SK-N-MC (cell line): ENCODE measurements at places on chromosomes 5 and 9.

DNA sequence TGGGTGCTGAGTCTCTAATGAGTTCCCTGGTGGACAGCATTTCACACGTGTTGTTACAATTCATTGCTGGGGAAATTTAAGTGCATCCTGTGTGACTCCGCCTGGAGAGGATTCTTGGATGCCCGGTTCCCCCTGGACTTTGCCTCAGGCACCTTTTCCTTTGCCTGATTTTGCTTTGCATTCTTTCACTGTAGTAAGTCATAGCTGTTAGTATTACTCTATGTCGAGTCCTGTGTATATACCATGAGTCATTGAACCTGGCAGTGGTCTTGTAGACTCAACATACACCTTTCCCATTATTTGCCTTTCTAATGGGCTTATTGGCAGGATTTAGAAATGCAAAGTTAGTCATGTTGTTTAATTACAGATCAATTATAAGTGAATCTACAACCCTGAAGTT, 81.9 kb upstream of the DHFR start:
- no peak for DNase-seq

- no peak for DNase-seq
These were observed 370.6 kb downstream of the NTRK2 start for GRCh38 chr9:85040146-85040545.

DNA sequence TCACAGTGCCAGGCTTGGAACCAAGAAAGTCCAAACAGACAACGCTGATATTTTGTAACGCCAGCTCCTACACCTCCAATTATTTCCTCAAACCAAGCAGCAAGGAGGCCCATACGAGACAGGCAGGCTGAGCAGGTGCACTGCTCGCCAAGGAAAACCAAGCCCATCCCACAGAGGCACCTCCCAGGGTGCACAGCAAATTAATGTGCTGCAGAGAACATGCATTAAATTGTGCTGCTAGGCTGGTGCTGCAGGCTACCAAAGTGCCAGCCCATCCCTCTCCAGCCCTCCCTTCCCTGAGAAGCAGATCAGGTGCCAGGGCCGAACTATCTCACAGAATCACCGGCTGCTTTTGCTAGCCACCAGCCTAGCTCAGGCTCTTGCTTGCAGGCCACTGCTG, 137.8 kb downstream of the PAX5 start:
- no peak for DNase-seq

GRCh38 chr9:87195306-87195705, 248.0 kb upstream of the GAS1 start:
- no peak for DNase-seq

DNA sequence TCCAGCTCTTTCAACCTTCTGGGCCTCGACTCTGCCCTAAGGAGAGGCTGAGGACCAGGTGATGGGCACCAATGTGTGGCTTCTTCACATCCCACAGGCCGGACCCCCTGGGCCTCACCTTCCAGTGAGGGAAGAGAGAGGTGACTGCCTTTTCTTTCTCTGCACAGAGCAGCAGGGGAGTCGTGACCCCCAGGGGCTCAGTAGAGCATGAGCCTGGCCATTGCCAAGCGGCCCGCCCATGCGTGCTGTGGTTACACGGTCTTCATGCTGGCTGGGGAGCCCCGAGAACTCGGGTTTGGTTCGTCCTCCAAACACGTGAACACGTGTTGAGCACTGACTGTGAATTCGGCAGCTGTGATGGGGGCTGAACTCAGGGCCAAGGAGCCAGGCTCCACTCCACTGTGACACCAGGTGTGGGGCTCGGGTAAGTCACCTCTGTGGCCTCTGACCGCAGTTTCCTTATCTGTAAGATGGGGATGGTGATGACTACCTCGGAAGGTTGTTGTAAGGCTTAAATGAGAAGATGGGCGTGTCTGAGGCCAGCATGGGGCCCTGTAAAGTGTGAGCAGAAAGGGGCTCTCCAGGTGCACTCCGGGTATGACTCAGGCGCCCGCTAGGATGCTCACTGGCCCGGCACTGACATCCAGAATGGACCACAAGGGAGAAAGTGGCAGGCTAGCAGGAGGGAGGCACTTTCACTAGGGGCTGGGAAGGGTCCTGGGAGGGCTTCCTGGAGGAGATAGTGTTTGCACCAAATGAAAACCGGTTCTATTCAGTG, 13.4 kb upstream of the GRHPR start:
- DNase-seq: no peak

GRCh38 chr5:5658226-5658625, 235.7 kb downstream of the ICE1 start:
- DNase-seq: no peak

- DNase-seq: no peak
These were observed 155.8 kb downstream of the TSSK1B start for GRCh38 chr5:113278976-113279375.

DNA sequence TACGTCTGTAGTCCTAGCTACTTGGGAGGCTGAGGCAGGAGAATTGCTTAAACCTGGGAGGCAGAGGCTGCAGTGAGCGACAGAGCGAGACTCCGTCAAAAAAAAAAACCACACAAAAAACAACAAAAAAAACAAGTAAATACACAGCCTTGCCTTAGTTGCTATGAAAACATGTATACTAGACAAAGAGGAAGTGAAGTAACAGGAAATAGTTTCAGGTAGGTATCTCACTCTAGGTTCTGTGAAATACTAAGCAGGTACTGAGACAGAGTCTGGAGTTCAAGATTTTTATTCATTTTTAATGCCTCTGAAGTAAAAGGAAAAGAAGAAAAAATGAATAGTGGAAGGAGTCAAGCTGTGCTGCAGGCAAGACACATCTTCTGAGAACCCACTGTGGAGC, 687.9 kb upstream of the RGMB start:
- no peak for DNase-seq

DNA sequence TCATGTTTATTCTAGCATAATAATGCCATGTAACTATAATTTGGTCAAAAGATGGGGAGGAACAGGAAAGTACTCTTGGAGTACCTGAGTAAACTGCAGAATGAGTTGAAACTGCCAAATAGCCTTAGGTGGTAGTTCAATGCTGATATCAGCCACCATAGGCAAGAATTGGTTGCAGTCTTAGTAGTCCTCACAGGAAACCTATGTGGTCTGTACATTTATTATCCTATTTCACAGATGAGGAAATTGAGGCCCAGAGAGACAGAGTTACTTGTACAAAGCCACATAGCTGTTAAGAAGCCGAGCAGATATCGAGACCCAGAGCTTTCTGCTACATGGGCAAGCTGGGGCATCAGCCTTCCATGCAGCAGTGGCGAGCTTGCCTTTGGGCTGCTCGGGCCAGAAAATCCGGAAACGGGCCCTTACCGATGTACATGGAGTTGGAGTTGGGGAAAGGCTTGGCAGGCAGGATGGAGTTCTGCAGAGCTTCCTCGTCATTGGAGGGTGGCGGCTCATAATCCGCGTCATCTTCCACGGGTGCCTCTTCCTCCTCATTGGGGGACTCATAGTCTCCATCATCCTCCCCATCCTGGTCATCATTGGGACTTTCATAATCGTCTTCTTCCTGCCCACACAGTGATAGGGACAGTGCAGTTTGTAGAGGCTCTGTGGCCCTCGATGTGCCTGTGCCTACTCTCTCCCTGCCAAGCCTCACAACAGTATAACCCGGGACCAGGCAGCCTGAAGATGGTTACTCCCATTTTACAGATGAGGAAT, 27.1 kb downstream of the LCP2 start:
- DNase-seq: no peak

DNA sequence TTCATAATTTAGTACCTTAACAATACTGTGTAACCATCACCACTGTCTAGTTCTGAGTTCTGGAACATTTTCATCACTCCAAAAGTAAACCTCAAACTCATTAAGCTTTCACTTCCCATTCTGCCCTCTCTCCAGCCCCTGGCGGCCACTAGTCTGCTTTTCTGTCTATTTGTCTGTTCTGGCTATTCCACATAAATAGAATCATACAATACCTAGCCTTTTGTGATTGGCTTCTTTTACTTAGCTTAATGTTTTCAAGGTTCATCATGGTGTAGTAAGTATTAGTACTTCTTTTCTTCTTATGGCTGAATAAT, 138.7 kb downstream of the RAPGEF6 start:
- no peak for DNase-seq
